B cell (primary cell): ENCODE measurements at places on chromosomes 12 and 14. TPM values are rescaled to one million over a fixed set of nuclear protein-coding genes. Genes with fewer than 3 reads are reported as not detected.

TMTC3 gene
- polyA plus RNA-seq: 1.7 and 4.9 TPM in 2 replicates

DNA sequence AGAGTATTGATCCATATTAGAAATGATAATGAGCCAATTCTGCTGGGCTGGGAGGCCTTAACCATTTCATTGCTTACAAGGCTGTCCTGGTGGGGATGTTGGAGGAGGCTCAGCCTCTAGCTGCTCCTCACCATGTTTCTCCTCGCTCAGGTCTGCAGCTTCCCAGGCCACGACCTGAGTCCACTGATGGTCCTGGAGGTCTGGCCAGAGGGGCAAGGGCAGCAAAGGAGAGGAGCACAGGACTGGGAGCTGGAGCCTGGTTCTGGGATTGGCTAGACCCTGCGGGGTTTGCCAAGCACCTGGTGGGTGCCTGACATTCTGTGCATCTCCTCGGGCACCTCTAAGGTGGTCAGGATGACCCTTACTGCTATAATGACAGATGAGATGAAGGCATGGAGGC is 92.6 kb downstream of the KIF26A start:
- H3K27me3 ChIP-seq: peaks cover 4% of the 10 kb centered on the region
- no peaks in the 10 kb centered on the region for H3K4me1 ChIP-seq
- no peaks in the 10 kb centered on the region for H3K36me3 ChIP-seq

DNA sequence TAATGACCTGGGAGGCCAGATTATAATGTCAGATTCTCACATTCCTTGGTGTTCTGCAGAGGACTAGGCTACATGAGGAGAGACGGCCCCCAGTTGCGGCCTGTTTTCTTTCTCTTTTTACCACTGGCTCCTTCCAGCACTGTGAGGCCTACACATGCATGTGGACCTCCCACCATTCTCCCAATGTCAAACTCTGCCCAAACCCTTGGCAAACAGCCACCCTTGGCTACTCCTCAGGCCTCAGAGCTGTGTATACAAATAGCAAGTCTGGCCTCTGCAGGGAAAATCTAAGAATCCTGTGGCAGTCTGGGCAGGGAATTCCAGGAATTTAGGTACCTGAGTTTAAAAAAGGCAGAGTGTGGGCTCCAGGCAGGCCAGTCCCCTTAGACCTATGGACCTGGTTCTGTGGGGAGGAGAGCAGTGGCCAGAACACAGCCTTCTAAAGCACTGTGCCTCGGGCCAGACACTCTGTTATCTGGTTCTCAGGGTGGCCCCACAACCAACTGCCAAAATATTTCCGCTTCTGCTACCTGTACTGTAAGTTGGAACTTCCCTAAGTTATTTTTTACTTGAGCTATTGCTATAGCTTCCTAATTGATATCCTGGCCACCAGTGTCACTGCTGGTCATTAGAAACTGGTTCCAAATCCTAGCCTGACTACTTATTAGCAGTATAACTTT is 19.9 kb upstream of the NEDD1 start:
- H3K27me3 ChIP-seq: peaks cover 2% of the 10 kb centered on the region
- H3K27ac ChIP-seq: no peak overlapping the region
- DNase-seq: no peak
- no peaks in the 10 kb centered on the region for H3K36me3 ChIP-seq
- H3K4me1 ChIP-seq: no peaks in the 10 kb centered on the region
- no peak overlapping the region for H3K4me3 ChIP-seq

DNA sequence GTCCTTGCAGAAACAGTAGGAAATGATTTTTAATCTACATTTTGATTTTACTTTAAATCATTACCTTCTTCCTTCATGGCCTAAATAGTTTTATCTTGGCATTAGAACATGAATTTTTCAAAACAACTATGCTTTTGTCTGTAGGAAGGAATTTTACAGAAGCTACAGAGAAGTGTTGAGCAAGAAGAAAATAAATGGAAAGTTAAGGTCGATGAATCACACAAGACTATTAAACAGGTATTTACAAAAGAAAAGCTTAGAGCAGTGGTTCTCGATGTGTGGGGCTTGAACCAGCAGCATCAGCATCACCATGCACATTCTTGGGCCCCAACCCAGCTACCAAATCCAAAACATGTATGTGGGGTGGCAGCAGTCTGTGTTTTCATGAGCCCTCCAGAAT is 91.6 kb downstream of the KTN1 start:
- no peaks in the 10 kb centered on the region for H3K27me3 ChIP-seq
- peaks cover 69% of the 10 kb centered on the region for H3K36me3 ChIP-seq
- DNase-seq: no peak
- H3K4me1 ChIP-seq: no peaks in the 10 kb centered on the region

DNA sequence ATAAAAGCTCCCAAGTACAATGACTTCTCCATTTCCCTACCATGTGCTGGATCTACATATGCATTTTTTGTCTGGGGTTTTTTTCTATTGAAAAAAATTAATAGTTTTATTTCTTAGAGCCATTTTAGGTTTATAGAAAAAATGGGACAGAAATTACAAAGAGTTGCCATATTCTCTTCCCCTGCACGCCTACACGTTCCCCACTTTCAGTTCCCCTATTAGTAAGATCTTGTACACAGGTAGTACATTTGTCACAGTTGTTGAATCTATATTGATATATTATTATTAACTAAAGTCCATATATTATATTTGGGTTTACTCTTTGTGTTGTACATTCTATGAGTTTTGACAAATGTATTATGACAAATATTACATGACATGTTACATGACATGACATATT is 35.7 kb downstream of the SIX6 start:
- H3K4me1 ChIP-seq: no peaks in the 10 kb centered on the region
- H3K27ac ChIP-seq: no peak overlapping the region
- H3K4me3 ChIP-seq: no peak overlapping the region
- H3K27me3 ChIP-seq: no peaks in the 10 kb centered on the region
- DNase-seq: no peak

- no peaks in the 10 kb centered on the region for H3K27me3 ChIP-seq
These were observed 35.9 kb downstream of the SLC11A2 start for GRCh38 chr12:50990147-50990727.
